ENCODE measurements at places on chromosomes 13 and 19. TPM values are rescaled to one million over a fixed set of nuclear protein-coding genes. Genes with fewer than 3 reads are reported as not detected.

CABP5 gene
- not detected for total RNA-seq

SOX1 gene
- not detected for total RNA-seq

MUC16 gene
- 0.90 TPM for total RNA-seq

FFAR2 gene
- total RNA-seq = 2.4 TPM

RYR1 gene
- 4.8 TPM for total RNA-seq

STOML3 gene
- not detected for total RNA-seq

ZNF100 gene
- total RNA-seq = 17.7 TPM

EXOC3L2 gene
- total RNA-seq = 4.8 TPM

FOSB gene
- 907 TPM for total RNA-seq

CASP14 gene
- not detected for total RNA-seq

PNMA8B gene
- total RNA-seq = 2.5 TPM

SGTA gene
- total RNA-seq = 37.8 TPM

PRR22 gene
- total RNA-seq = 1.5 TPM

LIM2 gene
- not detected for total RNA-seq

MEIS3 gene
- 15.9 TPM for total RNA-seq

ETV2 gene
- 0.74 TPM for total RNA-seq

KLHL1 gene
- not detected for total RNA-seq

CEACAM8 gene
- total RNA-seq = 0.13 TPM

GRIK5 gene
- total RNA-seq = 0.80 TPM

MYO1F gene
- 47.7 TPM for total RNA-seq

ZNF701 gene
- total RNA-seq = 11.2 TPM

LRRC25 gene
- total RNA-seq = 19.3 TPM

RNF225 gene
- total RNA-seq = not detected

PSG6 gene
- total RNA-seq = not detected

PCID2 gene
- total RNA-seq = 37.4 TPM

IRGC gene
- not detected for total RNA-seq

CEACAM18 gene
- not detected for total RNA-seq

CDX2 gene
- 0.45 TPM for total RNA-seq

CD70 gene
- not detected for total RNA-seq

COL4A2 gene
- 1,333 TPM for total RNA-seq

DNAAF3 gene
- 0.48 TPM for total RNA-seq

CAPNS1 gene
- total RNA-seq = 647 TPM

SERP2 gene
- 3.0 TPM for total RNA-seq

PRODH2 gene
- not detected for total RNA-seq

ZNF99 gene
- total RNA-seq = 0.10 TPM

SIGLEC10 gene
- 5.2 TPM for total RNA-seq

UGGT2 gene
- 32.4 TPM for total RNA-seq

FLT1 gene
- 65.9 TPM for total RNA-seq

ZNF575 gene
- total RNA-seq = 1.7 TPM

SYT5 gene
- total RNA-seq = not detected

TMEM38A gene
- total RNA-seq = 2.1 TPM

Data from mesenteric fat pad (tissue), 1 donor.